ENCODE measurements at places on chromosomes 3 and 15. TPM values are rescaled to one million over a fixed set of nuclear protein-coding genes. Genes with fewer than 3 reads are reported as not detected.

Gene KIF15
- 39.8 TPM for total RNA-seq

Gene OXTR
- total RNA-seq, result 0.42 TPM

Gene RYR3
- total RNA-seq, result not detected

Gene UQCC5
- 12.8 TPM for total RNA-seq

Gene NPAP1
- not detected for total RNA-seq

Gene SERPINI1
- total RNA-seq, result 1.9 TPM

Gene POLQ
- 25.9 TPM for total RNA-seq

Gene FETUB
- not detected for total RNA-seq

Gene SERPINI2
- total RNA-seq, result not detected

Gene CDHR4
- 0.22 TPM for total RNA-seq

Gene ILDR1
- total RNA-seq, result not detected

Gene BDH1
- total RNA-seq, result 114 TPM

Gene GABRG3
- total RNA-seq, result not detected

Gene TP63
- 0.45 TPM for total RNA-seq

Gene REC114
- total RNA-seq, result not detected

Gene PRICKLE2
- total RNA-seq, result not detected

Gene CFAP161
- total RNA-seq, result not detected

Gene KBTBD8
- total RNA-seq, result 9.2 TPM

Gene ATP10A
- total RNA-seq, result 57.9 TPM

Gene CCR9
- 21.6 TPM for total RNA-seq

Gene RASL12
- total RNA-seq, result not detected

Gene EXD1
- not detected for total RNA-seq

Gene TGM4
- not detected for total RNA-seq

Gene MRPS25
- total RNA-seq, result 61.1 TPM

Gene GOLGA8G
- not detected for total RNA-seq

Gene RAB6B
- total RNA-seq, result 0.40 TPM

Gene ROBO1
- total RNA-seq, result 5.4 TPM

Gene A4GNT
- not detected for total RNA-seq

Gene TMEM207
- total RNA-seq, result not detected

Gene NT5DC2
- 22.3 TPM for total RNA-seq

Measured in activated naive CD8-positive, alpha-beta T cell treated with anti-CD3 and anti-CD28 coated beads, Interleukin-2, amount 10 ng/mL, durations not matched to agents 7 days and 5 days (primary cell).